ENCODE measurements at places on chromosomes 11 and 22.

DNA sequence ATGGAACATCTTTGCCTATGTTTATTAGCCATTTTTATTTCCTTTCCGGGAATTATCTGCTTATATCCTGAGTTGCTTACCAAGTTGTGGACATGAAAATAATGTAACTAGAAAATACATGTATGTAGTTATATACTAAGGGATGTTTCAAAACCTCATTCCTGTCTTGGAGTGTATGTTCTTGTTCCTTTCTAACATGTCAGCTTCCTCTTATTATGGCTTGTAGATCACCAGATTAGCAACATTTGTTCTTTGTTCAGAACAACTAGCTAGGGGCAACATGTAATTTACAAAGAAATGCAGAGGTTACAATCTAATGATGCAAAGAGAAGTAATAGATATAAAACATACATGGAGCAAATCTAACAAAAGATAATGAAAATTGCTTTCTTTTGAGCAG, 13.1 kb upstream of the TMEM123 start:
- no peak for DNase-seq

GRCh38 chr11:1398528-1399235, 8.9 kb downstream of the BRSK2 start:
- DNase-seq = no peak

DNA sequence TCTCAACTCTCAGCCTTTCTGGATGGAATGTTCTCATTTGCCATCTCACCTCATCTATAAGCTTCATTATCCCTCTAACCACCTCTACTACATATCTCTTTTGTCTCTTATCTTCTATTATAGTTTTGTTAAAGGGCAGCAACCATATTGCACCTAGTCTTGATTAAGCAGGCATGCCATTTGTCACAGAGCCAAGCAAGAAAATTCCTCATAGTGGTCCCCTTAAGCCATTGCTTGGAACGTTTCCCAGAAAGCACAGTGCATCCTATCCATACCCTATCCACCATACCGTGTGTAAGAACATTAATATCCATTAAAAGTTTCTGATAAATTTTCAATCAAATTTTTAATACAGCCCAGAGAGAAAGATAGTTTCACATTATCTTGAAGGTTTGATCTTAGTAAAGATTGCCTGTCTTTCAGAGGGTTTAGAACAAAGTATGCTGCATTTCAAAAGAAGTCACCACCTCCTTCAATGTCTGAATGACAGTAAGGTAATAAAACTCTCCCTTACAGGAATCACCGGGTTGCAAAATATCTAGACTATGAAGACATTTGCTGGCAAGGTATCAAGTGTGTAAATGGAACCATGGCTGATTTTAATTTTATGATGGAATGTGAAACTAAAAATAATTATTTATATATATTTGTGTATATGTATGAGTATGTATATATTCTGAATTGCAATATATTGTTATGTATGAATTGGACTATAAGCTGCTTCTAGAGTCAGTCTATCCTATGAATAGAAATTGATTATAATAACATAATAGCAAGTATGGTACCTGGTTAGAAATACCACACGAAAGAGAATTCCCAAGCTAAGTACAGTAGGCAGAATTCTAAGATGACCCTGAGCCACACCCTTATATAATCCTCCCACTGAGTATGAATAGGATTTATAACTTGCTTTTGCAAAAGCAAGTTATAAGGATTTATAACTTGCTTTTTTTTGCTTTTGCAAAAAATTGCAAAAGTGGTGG, 1296.3 kb downstream of the LRRC4C start:
- no peak for DNase-seq

DNA sequence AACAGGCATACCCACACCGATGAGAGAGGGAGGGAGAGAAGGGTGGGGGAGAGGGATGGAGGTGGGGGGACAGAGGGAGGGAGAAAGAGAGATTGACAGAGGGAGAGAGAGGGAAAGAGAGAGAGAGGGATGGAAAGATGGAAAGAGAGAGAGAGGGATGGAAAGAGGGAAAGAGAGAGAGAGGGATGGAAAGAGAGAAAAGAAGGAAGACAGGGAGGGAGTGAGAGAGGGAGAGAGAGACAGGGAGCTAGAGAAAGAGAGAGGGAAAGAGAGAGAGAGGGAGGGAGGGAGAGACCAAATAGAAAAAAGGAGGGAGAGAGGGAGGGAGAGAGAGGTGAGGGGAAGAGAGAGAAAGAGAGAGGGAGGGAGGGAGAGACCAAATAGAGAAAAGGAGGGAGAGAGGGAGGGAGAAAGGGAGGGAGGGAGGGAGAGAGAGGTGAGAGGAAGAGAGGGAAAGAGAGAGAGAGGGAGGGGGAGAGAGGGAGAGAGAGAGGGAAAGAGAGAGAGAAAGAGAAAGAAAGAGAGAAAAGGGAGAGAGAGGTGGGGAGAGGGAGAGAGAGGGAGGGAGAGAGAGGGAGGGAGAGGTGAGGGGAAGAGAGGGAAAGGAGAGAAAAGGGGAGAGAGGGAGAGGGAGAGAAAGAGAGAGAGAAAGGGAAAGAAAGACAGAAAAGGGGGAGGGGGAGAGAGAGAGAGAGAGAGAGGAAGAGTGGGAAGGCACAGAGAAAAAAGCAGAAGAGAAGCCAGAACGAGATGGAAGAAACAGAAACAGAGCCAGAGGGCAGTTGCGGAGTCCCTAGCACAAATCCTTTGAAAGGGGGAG, 23.8 kb downstream of the MB start:
- no peak for DNase-seq

DNA sequence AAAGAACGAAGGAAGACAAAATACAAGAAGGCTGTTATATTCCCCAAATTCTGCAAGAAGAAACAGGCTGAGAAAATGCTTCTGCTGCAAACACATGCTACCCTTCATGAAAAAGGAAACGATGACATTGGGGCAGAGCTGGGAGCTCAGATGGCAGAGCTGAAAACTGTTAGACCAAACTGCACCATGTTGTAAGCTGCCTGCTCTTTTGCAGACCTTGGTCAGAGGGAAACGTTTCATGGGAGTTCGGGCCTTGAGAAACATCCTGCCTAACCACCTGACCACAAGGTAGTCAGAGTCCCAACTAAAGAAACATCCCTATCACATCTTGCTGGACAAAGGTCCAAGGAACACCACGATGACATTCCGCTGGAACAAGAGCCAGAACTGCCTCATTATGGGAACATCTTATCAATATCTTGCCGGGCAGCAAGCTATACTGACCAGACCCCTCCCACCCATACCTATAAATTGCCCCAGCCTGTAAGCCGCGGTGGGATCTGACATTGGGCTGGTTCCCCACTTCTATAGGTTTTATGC, 110.7 kb upstream of the CTSC start:
- DNase-seq = no peak

DNA sequence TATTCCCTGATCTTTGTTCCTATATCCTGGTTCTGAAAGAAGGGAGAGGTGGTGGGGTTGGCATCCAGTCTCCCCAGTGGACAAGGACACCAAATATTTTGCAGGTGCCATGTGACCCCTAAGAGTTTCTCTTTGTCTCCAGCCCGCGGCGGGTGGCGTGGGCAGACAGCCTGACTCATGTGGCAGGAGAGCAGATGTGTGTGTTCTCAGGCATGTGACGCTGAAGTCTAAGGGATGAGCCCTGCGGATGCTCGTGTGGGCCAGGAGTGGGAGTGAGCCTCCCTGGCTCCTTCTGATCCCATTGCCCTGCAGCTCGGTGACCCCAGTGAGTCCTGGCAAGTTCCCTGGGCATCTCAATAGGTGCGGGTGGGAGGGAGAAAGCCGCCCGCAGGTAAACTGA, 94.8 kb upstream of the TBCEL start:
- no peak for DNase-seq

DNA sequence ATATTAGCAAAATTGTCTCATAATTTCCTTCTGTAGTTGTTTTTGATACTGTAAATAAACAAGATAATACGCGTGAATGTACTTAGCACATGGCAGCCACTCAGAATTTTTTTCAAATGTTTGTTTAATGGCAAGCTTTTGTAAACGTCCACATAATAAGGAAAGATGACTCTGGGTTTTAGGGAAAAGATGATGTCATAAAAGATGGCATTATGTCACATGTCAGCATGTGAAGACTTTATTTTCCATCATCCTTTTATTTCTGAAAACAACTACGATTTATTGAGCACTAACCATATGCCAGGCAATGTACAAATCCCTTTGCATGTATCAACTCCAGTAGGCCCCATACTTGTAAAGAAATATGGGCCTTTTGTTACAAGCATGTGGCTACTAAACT, 139.9 kb downstream of the C11orf91 start:
- DNase-seq = no peak

DNA sequence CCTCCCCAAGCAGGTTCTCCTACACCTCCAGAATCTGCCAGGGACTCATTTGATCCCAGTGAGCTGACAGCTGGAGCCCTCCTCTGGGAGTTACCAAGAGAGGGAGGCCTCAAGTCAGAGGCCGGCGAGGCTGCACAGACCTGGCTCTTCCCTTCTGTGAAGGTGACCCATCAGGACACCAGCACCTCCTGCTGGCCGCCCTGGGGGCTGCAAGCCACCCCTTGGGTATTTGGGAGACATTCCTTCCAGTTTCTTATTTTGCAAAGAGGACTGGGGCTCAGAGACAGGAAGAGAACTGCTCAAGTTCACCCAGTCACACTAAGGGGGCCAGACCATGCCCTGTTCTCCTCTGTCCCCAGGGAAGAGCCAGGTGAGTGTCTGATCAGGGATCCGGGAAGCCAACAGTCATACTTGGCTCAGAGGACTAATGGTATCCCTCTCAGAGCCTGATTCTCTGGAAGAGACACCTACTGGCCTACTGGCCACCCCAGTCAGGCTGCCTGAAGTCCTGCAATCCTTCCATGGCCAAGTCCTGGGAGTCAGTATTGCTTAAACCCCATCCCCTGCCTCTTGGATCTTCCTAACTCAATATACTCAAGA, 40.5 kb upstream of the RIC3 start:
- DNase-seq = no peak

GRCh38 chr22:49754696-49755630, 72.7 kb downstream of the BRD1 start:
- no peak for DNase-seq

DNA sequence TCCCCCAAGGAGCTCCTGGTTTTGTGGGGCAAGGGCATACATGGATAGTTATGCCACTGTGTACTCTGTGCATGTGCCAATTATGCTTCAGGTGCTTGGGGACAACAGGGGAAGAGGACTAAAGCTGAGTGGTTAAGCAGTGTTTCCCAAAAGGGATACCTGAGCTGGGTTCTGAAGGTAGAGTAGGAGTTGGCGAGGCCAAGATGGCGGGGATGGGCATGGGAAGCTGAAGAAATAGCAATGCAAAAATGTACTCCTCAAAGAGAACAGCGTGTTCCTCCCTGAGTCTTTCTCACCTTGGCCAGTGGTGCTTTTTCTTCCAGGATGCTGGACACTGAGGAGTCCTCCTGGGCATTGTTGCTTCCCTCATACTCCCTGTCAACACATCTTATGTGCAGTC, 90.0 kb upstream of the LARGE1 start:
- no peak for DNase-seq
